CD8-positive, alpha-beta memory T cell (primary cell): ENCODE measurements at places on chromosomes 11 and 22.
A peak's percentile ranks its signal among the peaks of the same experiment; 100 is the strongest.

DNA sequence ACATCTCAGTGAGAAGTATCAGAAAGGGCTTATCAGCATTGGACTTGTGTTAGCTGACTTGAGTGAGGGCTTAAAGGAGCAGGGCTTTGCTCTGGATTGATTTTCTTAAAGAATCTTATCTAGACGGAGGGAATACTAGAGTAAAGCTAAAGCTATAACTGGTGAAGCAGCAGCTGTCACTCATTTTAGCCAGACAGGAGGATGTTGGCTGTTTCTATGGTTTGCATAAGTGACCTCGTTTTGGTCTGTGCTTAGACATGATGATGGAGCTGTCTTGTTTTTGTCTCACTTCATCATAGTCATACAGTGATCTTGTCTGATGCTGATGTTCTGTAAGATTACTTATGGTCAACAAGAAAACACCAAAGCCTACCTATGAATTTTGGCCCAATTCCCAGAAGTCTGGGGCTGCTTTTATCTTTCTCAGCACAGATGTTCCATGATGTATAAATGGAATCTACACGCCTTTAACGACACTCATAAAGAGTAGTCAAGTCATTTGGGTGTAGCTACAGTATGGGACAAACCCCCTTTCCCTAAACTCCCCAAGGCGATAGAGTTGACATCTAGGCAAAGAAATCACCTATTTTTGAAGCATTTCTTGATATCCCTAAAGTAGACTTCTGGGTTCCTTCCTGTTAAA is 77.5 kb upstream of the UCP3 start:
- DNase-seq = no peak

GRCh38 chr22:48365386-48365785 is 1462.3 kb downstream of the BRD1 start:
- no peak for DNase-seq

DNA sequence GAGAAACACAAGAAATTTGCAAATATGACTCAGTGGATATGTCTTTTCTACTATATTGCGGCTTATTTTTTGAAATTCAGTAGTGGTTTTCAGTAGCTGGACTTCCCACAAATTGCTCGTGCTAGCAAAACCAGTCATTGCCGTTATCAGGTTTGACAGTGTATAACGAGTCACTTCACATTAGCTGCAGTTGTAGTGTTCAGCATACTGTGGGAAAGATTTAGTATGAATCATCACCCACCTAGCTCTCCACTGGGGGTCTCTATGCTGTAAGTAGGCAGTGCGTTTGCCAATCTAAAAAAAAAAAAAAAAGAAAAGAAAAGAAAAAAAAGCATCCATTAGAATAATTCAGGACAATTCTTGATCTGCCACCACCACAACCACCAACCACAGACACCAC is 1318.9 kb downstream of the LRRC4C start:
- no peak for DNase-seq

GRCh38 chr11:66216911-66217310 is 51.5 kb upstream of the RAB1B start:
- no peak for DNase-seq

- no peak for DNase-seq
Measured at GRCh38 chr11:35938231-35938630, 5.6 kb upstream of the LDLRAD3 start.

GRCh38 chr11:26820739-26821138 is 98.9 kb upstream of the SLC5A12 start:
- no peak for DNase-seq

GRCh38 chr11:8268530-8269400 is 5.1 kb upstream of the LMO1 start:
- DNase-seq = no peak

GRCh38 chr22:36123673-36124630 is 36.6 kb downstream of the APOL3 start:
- DNase-seq = peak; percentile 91

- no peak for DNase-seq
Measured at GRCh38 chr11:72579816-72580641, 94.2 kb downstream of the PDE2A start.

DNA sequence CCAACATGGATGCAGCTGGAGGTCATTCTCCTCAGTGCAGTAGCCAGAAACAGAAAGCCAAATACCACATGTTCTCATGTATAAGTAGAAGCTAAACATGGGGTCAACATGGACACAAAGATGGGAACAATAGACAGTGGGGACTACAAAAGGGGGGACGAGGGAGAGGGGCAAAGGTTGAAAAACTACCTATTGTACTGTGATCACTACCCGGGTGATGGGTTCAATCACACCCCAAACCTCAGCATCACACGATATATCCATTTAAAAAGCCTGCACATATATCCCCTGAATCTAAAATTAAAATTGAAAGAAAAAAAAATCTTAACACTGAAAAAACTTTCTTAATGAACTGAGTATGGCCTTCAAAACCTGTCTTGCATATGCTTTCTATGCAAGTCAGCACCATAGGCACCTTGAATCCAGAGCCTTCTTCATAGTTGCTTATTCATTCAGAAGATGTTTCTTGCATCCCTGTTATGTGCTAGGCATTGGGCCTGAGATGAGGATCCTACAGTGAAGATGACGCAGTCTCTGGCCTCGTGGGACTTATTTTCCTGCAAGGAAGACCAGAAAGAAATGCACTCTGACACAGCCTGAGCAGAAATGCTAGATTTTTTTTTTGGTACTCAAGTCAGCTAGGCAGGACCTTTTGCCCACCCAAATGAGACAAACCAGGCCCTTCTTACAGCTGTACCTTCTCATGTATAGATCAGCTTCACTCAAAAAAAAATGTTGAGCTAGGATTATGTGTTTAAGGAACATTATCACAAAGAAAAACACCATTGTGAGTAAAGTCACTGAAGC is 21.0 kb downstream of the NNMT start:
- no peak for DNase-seq

- no peak for DNase-seq
Measured at GRCh38 chr22:42344361-42344905, 74.0 kb upstream of the TCF20 start.

GRCh38 chr11:27429761-27430393 is 42.7 kb downstream of the LGR4 start:
- no peak for DNase-seq

- no peak for DNase-seq
Measured at GRCh38 chr22:30978304-30978962, 9.4 kb downstream of the TUG1 start.

GRCh38 chr11:116421529-116422185 is 351.1 kb downstream of the BUD13 start:
- no peak for DNase-seq

- no peak for DNase-seq
Measured at GRCh38 chr11:109514313-109515018, 92.5 kb downstream of the C11orf87 start.

DNA sequence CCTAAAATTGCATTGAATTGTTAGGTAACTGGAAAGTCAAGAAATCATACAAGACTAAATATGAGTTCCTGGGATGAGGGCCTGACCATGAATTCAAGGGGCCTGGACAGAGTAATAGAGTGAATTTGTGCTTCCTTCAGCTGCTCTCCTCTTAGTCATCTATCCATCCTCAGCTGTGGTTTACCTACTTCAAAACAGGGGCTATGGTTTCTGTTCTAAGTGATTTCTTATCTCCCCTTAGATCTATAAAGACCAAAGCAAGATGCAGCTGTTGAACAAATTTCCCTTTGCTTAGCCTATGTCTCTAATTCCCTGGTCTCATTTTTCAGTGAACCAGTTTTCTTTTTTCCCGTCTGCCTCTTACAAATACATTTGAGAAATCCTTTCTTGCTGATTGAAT is 428.5 kb downstream of the FAM181B start:
- DNase-seq = no peak

- DNase-seq = no peak
Measured at GRCh38 chr22:18023509-18024275, 669 bp downstream of the MICAL3 start.

DNA sequence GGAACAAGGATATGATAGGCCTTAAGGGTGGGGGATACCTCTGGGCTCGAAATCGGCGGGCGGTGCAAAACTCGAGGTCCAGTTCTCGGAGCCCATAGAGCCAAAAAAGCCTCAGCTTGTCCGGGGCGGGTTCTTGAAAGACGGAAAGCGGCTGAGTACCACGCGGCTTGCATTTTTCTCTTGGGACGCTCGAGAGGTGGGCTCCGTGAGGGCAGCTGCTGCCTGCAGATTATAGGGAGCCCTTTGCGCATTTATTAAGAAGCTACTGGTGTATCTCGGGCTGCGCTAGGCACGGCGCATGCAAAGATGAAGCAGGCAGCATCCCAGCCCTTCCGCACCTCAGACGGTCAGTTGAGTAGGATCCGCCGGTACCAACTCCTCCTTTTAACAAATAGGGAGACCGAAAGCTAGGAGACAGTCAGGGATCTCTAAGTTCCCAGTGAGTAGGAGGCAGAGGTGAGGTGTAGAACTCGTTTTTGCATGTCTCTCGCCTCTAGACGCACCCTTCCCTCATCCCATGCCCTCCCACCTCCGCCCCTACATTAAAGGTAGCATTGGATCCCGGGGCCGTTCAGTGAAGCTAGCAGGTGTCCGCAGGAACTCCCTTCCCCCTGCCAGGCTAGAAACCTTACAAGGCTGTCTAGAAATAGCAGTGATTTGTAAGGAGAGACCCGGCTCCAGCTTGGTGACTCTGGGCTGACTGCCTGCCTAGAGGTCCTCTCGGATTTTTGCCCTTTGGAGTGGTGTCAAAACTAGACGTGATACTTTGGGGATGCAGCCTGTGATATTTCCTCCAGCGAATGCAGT is 768 bp downstream of the LDHA start:
- no peak for DNase-seq

DNA sequence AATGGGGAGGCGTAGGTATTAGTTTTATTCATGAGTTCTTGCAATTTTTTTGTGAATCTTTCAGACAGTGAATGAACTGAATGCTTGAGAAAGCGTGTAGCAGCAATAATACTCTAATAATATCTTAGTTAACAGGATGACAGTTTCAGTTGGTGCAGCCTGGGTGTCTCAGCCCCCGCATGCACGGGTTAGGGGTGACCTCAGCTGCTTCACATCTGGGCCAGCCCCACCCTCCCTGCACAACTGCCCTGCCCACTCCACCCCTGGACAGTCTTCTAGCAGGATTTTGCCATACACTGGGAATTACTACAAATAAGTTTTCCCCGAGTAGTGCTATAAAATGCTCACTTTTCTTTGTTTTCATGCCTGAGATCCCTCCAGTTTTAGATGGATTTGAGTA is 83.2 kb downstream of the ST3GAL4 start:
- DNase-seq = no peak

DNA sequence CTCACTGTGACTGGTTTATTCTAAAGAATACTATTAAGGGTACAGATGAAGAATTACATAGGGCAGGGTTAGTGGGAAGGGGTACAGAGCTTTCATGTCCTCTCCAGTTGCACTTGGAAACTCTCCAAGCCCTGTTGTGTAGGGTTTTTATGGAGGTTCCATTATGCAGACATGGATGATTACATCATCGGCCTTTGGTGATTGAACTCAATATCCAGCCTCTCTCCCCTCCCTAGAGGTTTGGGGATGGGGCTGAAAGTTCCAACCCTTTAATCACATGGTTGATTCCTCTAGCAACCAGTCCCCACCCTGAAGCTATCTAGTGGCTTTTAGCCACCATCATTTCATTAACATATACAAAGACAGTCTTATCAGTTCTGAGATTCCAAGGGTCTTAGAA is 472.6 kb downstream of the BUD13 start:
- DNase-seq = no peak

- DNase-seq = no peak
Measured at GRCh38 chr11:130772266-130773227, 143.7 kb downstream of the SNX19 start.

GRCh38 chr22:23603266-23603665 is 23.2 kb upstream of the IGLL1 start:
- no peak for DNase-seq

- no peak for DNase-seq
Measured at GRCh38 chr11:104127828-104128227, 36.1 kb downstream of the PDGFD start.

DNA sequence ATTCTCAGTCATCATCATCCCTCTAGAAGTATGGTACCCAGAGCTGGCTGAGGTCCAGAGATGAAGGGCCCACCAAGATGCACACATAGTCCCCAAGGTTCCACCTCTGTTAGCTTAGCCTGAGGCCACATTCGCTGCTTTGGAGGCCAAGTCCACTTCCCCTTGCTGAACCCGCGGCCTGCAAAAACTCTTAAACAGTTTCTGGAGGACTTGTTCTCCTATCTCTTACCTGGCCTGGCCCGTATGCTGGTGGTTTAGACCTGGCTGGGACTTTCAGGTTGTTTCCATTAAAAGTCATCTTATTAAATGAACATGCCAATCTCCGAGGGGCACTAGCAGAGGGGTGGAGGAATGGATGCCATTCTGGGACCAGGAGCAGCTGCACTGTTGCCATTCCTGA is 64.6 kb downstream of the KCNC1 start:
- DNase-seq = no peak

GRCh38 chr11:92269021-92269420 is 44.4 kb downstream of the FAT3 start:
- no peak for DNase-seq

GRCh38 chr22:23419931-23420330 is 160.2 kb downstream of the IGLL1 start:
- no peak for DNase-seq
